ENCODE measurements at places on chromosomes 6 and 20.

- DNase-seq: no peak
Measured at GRCh38 chr6:40485795-40486194, 101.4 kb downstream of the LRFN2 start.

GRCh38 chr20:32918751-32919150, 60.0 kb downstream of the EFCAB8 start:
- DNase-seq: no peak

DNA sequence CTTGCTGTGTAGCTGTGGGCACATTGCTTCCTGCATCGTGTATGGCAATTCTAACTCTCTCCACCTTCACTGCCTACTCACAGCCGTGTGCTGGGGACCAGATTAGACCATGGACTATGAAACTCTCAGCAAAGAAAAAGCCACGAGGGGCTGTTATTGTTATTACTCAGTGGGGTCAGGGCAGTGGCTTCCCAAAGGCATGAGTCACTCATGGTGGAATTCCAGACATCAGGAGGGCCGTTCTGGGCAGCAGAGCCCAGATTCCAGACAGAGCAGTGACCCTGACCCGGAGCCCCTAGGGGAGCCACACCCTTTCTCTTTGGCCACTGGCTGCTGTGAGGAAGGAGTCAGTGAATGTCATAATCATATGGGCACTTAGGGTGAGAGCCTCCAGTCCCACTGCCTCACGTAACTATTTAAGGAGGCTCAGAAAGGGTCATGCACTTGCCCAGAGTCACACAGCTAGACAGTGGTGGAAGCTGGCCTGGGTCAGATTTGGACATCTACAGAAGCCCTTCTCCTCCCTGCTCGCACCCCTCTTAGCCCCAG, 22.2 kb upstream of the CCN5 start:
- no peak for DNase-seq

DNA sequence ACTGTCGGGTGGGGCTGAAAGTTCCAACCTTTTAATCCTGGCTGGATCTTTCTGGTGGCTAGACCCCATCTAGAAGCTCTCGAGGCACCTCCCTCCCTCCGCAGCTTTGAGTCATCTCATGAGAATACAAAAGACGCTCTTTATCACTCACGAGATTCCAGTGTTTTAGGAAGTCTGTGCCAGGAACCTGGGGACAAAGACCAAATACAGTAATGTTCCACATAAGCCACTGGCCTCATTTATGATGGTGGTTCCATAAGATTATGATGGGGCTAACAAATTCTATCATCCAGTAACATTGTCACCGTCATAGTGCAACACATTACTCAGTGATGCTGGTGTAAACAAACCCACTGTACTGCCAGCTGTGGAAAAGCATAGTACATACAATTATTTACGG, 48.7 kb downstream of the NCOA7 start:
- no peak for DNase-seq

DNA sequence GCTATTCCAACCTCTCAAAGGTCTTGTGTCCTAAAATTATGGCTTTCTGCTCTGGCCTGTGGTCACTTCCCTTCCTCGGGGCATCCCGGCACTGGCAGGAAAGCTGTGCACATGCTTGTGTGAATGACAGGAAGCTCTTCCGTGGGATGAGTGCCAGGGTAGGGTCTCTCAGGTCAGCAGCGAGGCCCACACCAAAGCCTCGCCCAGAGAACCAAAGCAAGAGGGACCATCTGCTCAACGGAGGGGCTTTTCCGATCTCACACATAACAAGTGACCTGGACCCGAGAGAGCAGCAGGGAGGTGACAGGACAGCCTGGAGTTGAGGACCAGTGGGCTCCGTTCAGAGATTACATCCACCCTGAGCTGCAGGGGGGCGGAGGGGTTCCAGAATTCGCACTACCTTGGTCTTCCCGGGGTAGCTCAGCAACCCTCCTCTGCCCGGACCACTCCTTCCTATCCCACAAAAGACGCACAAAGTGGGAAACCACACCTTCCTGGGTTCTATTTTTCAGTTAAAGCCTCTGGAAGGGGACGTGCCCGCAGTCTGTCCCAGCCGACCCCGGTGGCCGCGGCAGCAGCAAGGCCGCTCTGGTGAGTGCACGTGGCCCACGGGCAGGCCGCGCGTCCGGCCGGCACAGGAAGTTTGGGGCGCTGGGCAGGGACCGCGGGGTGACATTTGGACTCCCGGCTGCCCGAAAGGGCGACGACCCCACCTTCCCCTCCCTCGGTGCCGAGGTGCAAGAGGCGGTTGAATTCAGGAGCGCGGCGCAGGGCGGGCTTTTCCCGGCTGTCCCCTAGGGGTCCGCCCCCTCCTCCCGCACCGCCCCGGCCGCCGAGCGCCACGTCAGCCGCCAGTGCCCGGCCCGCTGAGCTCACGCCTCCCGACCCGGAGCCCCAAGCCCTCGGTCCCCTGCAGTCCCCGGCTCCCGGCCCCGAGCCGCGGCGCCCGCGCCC, 988 bp downstream of the TXNDC5 start:
- DNase-seq: no peak

DNA sequence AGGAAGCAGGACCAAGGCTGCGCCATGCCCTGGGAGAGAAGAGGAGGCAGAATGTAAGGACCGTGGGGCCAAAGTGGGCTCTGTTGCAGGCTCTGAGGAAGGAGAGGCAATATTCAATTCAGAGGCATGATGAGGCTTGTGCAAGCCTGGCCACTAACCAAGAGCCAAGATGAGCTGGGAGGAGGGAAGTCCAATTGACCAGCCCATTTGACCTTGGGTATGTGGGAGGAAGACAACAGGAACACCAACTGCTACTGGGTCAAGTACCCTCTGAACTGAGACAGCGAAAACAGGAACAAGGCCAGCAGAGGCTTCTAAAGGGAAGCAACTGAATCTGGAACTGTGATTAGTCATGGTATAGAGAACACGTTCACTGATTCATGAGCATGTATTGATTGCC, 779.6 kb downstream of the MAFB start:
- DNase-seq: no peak
